NCI-H146 (cell line): ENCODE measurements at places on chromosomes 1 and 21.

DNA sequence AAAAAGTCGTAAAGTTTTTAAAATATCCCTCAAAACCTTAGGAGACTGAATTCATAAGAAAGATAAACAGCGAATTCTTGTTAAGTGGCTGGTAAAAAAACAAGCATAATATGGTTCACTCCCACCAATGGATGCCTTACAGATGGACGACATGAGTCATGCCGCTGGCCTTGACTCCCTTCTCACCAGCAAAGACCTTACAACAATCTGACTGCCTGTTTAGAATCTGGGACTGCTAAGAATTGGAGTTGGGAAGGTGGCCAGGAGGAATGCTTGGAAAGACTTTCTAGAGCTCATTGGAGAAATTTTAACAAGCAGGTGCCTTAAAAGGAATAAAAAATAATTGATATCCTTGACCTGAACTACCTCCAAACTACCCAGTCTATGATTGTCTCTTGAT, 206.9 kb upstream of the FMN2 start:
- no peak for DNase-seq

DNA sequence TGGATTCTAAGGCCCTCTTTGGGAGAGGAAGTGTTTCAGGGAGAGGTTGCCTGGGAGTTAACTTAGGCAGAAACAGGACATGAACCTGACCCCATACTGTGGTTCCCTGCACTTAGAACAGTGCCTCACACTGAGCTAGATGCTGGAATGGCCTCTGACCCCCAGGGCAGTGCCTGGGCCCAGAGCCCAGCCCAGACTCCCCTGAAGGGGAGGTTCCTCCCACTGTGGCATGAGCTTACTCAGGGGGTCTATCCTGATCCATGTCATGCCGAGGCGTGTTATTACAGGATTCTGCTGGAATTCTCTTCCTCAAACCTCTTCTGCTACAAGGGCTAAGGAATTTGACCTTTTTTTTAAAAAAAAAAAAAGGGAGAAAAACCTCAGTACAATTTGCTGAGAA, 72.2 kb downstream of the MRPL37 start:
- no peak for DNase-seq

DNA sequence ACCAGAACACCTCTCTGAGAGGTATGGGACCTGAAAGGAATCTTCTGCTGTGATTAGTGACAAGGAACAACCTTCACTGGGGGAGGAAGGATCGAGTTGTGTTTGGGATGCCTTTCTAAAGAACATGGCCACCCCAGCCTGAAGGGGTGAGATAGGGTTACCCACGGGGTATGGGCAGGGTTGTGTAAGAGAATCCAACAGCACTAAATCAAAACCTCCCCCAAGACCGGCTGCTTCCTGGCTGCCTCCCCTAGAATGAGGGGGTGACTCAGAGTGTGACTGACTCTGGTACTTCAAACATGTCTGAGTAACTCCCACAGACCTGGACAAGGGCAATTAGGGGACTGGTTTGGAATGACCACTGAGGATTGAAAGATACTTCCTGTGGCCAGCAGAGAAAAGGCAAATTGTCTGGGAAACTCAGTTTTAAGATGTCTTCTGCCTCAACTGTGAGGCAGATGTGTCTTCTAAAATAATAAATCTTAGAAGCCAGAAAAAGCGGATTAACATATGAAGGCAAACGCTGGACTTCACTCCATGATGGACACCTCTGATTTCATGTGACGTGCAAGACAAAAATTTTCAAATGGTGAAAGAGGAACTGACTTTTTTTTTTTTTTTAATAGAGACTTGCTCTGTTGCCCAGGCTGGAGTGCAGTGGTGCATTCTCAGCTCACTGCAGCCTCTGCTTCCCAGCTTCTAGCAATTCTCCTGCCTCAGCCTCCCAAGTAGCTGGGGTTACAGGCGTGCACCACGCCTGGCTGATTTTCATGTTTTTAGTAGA, 6.7 kb upstream of the PTPN14 start:
- DNase-seq: no peak

DNA sequence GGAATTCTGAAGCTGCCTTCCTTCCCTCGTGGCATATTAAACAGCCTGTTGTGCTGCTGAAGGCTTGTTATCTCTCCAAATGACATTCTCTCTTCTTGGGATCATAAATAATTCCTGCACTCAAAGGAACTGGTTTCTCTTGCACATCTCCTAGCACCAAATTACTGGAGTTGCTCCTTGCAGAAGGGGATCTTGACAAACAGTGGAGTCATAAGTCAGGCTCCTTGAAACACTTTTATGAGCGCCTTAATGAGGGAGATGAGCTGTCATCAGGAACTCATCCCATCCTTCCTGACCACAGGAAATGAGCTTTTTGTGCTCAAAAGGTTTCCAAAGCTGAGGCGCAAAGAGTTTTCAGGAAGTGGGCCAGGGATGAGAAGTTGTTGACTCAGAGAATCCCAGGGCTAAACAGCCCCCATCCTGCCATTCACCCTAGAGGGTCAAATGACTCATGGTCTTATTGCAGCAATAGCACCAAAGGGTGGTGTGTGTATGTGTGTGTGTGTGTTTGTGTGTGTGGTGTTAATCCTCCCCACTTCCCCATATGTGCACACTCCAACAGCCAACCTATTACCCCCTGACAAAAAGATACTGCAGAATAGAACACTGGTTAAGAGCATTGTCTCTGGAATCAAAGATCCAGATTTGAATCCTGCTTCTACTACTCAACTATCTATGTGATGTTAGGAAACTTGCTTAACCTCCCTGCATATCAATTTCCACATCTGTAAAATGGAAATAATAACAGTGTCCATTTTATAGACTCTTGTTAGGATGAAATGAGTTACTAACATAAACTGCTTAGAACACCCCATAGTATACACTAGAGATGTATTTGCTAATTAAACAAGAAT, 2.8 kb upstream of the PHC2 start:
- DNase-seq: no peak

DNA sequence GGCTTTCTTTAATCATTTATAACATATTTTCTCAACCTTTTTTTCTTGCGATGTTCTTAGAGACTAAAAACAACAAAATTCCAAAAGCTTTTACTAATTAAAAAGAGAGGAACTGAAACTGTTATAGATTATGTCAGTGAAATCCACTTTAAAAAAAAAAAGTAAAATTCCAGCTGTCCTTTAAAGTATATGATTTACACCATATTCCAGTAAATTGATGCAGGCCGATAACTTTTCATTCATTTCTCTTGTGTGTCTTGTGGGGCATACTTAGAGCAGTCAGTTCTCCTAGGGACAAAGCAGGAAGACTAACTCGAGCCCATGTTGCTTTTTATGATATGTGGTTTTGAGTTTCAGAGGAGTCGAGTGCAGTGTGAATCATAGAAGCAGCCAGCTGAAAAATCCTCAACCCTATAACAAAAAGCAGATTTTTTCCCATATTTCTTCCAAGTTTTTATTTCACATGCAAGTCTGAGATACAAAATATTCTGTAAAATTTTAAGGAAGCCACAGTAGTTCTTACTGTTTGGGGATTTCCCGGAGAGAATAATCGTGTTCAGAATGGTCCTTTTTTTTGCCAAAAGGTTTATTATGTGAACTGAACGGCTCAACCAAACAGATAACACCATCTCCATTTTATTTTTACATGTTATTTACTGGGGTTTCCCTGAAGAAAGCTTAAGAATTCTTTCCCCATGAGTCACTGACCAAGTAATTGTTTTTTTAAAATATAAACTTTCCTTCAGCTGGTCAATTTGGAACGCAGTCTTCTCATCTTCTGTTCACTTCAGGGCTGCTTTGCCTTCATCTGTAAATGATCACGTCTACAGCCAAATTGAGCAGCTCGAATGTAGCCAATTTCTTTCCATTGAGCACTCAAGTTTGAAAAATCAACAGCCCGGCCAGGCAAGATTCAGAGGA, 77.0 kb upstream of the C1orf105 start:
- no peak for DNase-seq

DNA sequence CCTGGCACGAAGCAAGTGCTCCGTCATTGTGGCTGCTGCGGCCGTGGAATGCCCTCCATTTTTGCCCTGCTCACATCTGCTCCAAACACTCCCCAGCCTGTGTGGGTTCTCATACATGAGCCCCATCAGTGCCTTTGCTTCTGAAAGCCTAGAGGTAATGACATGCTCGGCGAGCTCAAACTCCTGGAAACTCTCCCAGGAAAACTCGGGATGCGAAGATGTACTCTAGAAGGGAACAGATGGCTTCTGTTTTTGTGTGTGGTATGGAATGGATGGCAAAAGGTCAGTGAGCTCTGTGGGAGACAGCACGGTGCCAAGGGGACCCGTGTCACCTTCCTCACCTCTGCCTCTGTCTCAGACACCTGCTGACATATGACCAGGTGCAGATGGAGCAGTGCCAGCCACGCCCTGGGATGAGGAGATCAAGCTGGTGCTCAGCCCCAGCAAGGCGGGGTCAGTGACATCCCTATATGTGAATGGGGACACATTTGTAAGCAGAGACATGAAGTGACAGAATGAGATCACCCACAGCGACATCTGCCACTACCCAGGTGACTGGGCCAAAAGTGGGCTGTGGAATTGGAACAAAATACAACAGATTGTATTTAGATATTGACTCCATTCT, 84.1 kb upstream of the COX20 start:
- peak; percentile 98 for DNase-seq

DNA sequence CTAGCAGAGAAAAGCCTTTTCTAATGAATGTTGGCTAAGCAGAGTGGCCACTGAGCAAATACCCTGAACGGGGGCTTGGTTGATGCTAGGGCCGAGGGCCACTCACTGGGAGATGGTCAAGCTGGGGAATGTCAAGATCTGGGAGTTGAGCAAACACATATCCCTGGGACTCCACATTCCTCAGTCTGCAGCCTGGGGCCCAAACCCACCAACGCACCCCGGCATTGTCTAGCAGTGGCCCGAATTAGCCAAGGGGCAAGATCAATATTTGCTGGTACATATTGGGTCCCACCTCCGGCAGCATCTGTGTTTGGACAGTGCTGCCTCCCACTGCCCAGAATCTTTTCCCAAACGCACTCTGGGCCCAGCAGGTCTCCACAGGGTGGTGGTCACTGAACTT, 144.1 kb downstream of the TRABD2B start:
- peak; percentile 8 for DNase-seq

DNA sequence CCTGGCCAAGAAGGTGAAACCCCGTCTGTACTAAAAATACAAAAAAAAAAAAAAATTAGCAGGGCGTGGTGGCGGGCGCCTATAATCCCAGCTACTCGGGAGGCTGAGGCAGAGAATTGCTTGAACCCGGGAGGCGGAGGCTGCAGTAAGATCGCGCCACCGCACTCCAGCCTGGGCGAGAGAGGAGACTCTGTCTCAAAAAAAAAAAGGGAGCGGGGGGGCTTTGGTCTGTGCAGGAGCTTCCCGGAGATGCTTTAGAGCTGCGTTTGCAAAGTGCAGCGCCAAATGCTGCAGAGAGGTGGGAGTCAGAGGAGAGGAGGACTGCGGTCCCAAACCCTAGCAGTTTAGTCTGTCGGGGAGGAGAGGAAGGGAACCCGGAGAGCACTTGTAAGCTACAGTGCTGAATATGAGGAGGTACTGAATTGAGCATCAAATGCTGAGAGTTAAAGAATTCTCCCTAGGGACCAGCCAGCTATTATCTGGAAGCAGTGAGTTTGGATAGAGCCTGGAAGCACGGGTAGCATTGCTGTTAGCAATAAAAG, 569 bp downstream of the FALEC start:
- peak; percentile 35 for DNase-seq

DNA sequence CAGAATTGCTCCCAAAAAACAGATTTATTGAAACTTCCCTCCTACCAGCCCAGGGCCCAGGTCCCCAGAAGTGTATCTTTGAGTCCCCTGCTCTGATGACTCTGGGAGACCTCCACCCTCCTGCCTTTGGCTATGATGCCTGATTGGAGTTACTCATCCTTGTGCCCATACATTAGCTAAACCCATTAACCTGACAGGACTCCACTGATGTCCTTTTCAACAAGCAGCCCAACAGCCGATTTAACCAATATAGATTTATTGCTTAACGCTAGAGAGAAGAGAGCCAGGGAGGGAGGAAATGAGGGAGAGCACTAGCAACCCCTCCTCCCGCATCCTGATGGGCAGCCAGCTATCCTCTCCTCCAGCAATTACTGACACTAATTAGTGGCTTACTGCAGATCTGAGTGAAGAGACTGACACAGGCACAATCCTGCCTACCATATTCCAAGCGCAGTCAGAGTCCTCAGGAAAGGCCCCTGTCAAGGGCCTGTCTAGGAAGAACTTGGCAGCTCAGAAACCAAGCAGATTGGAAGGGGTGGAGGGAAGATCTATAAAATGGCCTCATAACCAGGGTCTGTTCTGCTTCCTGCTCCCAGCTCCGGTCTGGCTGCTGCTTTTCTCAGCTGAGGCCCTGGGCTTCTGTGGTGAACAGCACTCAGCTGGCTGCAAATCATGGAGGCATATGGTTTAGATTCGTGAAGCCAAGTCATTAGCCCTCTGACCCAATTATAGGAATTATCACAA, 484.5 kb upstream of the DAB1 start:
- DNase-seq: peak; percentile 46

GRCh38 chr21:36035381-36035791, 24.9 kb downstream of the SETD4 start:
- DNase-seq: no peak

- DNase-seq: peak; percentile 24
These were observed 19.0 kb downstream of the MRPS6 start for GRCh38 chr21:34092262-34092921.

DNA sequence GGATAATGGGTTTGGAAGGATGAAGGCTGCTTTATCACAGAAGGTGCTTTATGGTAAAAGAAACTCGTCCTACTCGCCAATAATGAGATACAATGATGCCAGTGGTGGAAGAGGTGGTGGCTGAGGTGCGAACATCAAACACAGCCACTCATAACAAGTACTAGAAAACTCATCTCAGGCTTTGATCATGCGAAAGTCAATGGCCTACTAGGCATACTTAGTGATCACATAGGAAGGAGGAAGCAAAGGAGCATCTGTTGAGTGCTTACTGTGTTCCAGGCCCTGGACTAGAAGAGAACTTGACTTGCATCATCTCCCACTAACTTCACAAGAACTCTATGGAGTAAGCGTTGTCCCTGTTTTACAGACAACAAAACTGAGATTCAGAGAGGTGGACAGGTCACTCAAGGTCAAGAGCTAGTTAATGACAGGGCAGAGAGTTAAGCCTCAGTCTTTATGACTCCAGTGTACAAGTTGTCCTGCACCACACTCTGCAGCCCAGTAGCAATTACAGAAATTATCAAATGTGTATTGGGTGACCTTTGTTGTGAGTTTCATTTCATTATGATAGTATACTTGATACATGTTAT, 33.6 kb downstream of the RUNX1 start:
- DNase-seq: no peak
